ENCODE measurements at places on chromosomes 12 and 14. TPM values are rescaled to one million over a fixed set of nuclear protein-coding genes. Genes with fewer than 3 reads are reported as not detected.

GRCh38 chr14:79103764-79104163 lies 933.6 kb downstream of the NRXN3 start:
- H3K36me3 ChIP-seq: no peaks in the 10 kb centered on the region
- H3K27ac ChIP-seq: no peak overlapping the region
- H3K4me3 ChIP-seq: no peak overlapping the region
- H3K27me3 ChIP-seq: no peaks in the 10 kb centered on the region
- no peaks in the 10 kb centered on the region for H3K4me1 ChIP-seq

- H3K4me1 ChIP-seq: no peaks in the 10 kb centered on the region
- no peak overlapping the region for H3K27ac ChIP-seq
- H3K36me3 ChIP-seq: no peaks in the 10 kb centered on the region
- no peak overlapping the region for H3K4me3 ChIP-seq
- no peak for DNase-seq
- H3K27me3 ChIP-seq: peaks cover 66% of the 10 kb centered on the region
Observed at GRCh38 chr12:3933074-3933818, 60.0 kb upstream of the PARP11 start.

- no peak overlapping the region for H3K27ac ChIP-seq
- no peak for DNase-seq
- H3K36me3 ChIP-seq: peaks cover 17% of the 10 kb centered on the region
- H3K4me1 ChIP-seq: peaks cover 34% of the 10 kb centered on the region
- no peaks in the 10 kb centered on the region for H3K27me3 ChIP-seq
- no peak overlapping the region for H3K4me3 ChIP-seq
Observed at GRCh38 chr12:111638556-111638955, 39.4 kb upstream of the ATXN2 start.

GRCh38 chr12:38813923-38814322 lies 91.5 kb downstream of the CPNE8 start:
- H3K27me3 ChIP-seq: no peaks in the 10 kb centered on the region
- no peak for DNase-seq
- no peak overlapping the region for H3K4me3 ChIP-seq
- no peaks in the 10 kb centered on the region for H3K4me1 ChIP-seq
- no peak overlapping the region for H3K27ac ChIP-seq

Gene ATF1
- 24.6 TPM for total RNA-seq

- H3K36me3 ChIP-seq: peaks cover 28% of the 10 kb centered on the region
- H3K27ac ChIP-seq: no peak overlapping the region
- no peaks in the 10 kb centered on the region for H3K27me3 ChIP-seq
- no peaks in the 10 kb centered on the region for H3K4me1 ChIP-seq
Observed at GRCh38 chr12:109267361-109267760, 41.7 kb downstream of the FOXN4 start.

DNA sequence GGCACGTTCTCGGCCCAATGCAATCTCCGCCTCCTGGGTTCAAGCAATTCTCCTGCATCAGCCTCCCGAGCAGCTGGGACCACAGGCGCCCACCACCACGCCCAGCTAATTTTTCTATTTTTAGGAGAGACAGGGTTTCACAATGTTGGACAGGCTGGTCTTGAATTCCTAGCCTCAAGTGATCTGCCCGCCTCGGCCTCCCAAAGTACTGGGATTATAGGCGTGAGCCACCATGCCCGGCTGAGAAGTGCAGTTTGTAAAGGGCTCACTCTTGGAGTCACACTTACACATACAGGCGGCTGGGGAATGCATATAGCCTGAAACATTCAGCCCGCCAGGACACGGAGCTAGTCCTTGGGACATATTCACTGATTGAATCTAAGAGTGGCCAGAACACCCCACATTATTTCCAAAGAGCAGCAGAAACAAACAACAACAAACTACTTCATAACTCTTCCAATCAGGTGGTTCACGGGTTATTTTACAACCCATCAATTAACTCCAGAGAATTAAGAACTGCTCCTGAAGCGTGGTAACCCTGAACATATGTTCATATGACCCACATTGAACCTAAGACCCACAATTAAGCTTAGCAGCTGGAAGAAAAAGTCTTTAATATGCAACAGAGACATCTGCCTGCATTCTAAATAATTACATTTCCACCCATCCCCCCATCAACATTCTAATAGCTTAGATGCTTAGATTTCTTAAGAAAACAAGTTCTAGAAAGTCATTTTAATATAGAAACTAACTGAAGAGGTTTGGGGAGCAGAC lies 49.2 kb downstream of the SSH1 start:
- no peak overlapping the region for H3K4me3 ChIP-seq
- H3K4me1 ChIP-seq: peaks cover 33% of the 10 kb centered on the region

DNA sequence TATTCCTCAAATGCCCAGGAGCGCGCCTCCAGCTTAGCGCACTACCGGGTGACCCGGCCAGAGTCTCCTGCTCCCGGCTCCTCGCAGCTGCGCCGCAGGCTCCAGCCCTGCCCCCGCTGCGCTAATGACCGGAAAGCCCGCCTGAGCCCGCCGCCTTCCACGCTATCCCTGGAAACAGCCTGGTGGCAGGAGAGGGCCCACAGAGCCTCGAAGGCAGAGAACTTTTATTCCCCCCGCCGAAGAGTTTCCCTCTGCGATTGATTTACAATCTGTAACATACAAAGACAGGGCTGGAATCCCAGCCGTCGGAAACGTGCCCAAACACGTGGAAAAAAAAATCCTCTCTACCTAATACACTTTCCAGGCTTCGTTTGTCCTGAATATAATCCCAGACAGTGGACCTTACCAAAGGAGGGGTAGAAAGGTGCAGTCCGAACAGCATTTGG lies 1.5 kb downstream of the COL2A1 start:
- H3K4me1 ChIP-seq: peaks cover 41% of the 10 kb centered on the region
- no peak overlapping the region for H3K27ac ChIP-seq
- peak; percentile 26 for DNase-seq
- H3K27me3 ChIP-seq: peaks cover 82% of the 10 kb centered on the region
- H3K4me3 ChIP-seq: peak overlapping the region; percentile 59

DNA sequence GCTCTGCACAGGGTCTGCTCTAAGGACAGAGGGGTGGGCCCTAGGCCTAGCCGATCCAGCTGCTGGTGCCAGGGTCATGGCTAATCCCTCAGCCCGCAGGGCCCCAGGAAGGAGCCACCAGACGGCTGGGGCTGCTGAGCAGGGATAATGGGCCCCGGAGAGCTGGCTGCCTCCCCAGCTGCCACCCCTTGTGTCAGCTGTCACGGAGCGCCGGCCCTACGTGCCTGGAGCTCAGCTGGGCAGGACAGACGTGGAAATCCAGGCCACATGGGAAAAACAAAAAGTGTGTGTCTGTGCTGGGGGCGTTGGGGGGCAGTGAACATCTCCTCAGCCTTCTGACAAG lies 36.2 kb downstream of the CHGA start:
- peaks cover 31% of the 10 kb centered on the region for H3K4me1 ChIP-seq
- H3K36me3 ChIP-seq: peaks cover 35% of the 10 kb centered on the region
- DNase-seq: peak; percentile 46
- no peak overlapping the region for H3K4me3 ChIP-seq
- peak overlapping the region; percentile 81 for H3K27ac ChIP-seq
- no peaks in the 10 kb centered on the region for H3K27me3 ChIP-seq

DNA sequence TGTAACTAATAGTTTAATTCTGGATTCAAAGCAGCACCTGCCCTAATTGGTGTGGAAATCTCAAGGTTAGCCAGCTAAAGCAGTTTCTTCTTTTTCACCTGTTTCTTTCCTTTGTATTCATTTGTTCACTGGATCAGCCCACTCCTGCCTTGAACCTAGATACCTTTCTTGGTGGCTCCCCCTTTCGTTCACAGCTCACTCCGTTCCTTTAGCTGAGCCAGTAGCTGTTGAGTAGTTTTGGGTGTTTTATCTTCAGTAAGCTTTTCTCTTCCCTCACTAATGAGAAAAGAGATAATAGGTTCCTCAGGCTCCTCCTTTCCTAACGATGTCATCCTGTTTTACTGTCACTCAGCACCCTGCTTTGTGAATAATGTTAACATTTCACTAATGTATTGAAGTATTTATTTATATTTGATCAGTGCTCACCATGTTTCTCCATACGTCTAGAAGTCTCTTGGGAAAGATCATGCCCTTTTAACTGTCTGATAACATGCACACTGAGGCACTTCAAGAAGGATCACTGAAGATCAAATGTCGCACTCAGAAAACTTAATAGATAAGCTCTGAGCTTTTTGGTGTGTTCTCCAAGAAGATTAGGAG lies 121.1 kb downstream of the TGFB3 start:
- no peak for DNase-seq
- no peak overlapping the region for H3K4me3 ChIP-seq
- H3K27ac ChIP-seq: peak overlapping the region; percentile 48
- H3K36me3 ChIP-seq: peaks cover 5% of the 10 kb centered on the region
- H3K4me1 ChIP-seq: peaks cover 16% of the 10 kb centered on the region

DNA sequence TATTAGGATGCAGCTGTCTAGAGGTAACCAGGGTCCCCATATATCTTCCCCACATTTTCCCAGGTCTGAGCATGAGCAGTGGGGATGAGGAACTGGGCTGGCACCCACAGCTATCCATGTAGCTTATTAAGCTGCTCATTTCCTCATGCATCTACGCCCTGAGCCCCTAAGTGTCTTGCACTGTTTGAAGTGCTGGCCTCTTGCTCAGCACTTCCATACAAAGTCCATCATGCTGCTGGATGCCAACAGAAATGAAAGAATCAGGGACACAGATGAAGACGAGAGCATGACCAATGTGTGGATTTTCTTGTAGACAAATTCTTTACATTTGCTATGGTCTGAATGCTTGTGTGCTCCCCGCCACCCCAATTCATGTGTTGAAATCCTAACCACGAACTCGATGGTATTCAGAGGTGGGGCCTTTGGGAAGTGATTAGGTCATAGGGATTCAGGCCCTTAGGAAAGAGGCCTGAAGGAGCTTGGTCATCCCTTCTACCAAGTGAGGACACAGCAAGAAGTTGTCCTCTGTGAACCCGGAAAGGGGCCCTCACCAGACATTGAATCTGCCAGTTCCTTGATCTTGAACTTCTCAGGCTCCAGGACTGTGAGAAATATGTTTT lies 54.5 kb downstream of the C12orf75 start:
- no peak for DNase-seq
- no peaks in the 10 kb centered on the region for H3K36me3 ChIP-seq
- H3K27me3 ChIP-seq: peaks cover 6% of the 10 kb centered on the region
- no peak overlapping the region for H3K4me3 ChIP-seq
- H3K4me1 ChIP-seq: peaks cover 10% of the 10 kb centered on the region

Gene LRRC43
- 0.23 TPM for total RNA-seq

GRCh38 chr12:22543246-22544037 lies 900 bp downstream of the C2CD5 start:
- peak overlapping the region; percentile 75 for H3K4me3 ChIP-seq
- H3K27ac ChIP-seq: peak overlapping the region; percentile 96
- DNase-seq: peak; percentile 52
- peaks cover 21% of the 10 kb centered on the region for H3K4me1 ChIP-seq

- peaks cover 49% of the 10 kb centered on the region for H3K4me1 ChIP-seq
- DNase-seq: no peak
- H3K4me3 ChIP-seq: no peak overlapping the region
- H3K27me3 ChIP-seq: peaks cover under 1% of the 10 kb centered on the region
Observed at GRCh38 chr14:21039585-21040369, 2.4 kb upstream of the RNASE7 start.

GRCh38 chr14:82755923-82756322 lies 1222.3 kb upstream of the SEL1L start:
- no peaks in the 10 kb centered on the region for H3K27me3 ChIP-seq
- no peak overlapping the region for H3K27ac ChIP-seq
- DNase-seq: no peak

Gene SLC22A17
- 9.6 TPM for total RNA-seq

- H3K27ac ChIP-seq: no peak overlapping the region
- no peak for DNase-seq
- H3K4me1 ChIP-seq: no peaks in the 10 kb centered on the region
- no peaks in the 10 kb centered on the region for H3K36me3 ChIP-seq
- H3K4me3 ChIP-seq: no peak overlapping the region
Observed at GRCh38 chr12:94551810-94552209, 92.1 kb upstream of the CEP83 start.
